DMS153 (cell line): ENCODE measurements at places on chromosomes 6 and 20.

- no peak for DNase-seq
Measured at GRCh38 chr6:31971279-31971992, 502 bp downstream of the DXO start.

- no peak for DNase-seq
Measured at GRCh38 chr20:29741594-29741893, 1515.9 kb upstream of the DEFB115 start.

DNA sequence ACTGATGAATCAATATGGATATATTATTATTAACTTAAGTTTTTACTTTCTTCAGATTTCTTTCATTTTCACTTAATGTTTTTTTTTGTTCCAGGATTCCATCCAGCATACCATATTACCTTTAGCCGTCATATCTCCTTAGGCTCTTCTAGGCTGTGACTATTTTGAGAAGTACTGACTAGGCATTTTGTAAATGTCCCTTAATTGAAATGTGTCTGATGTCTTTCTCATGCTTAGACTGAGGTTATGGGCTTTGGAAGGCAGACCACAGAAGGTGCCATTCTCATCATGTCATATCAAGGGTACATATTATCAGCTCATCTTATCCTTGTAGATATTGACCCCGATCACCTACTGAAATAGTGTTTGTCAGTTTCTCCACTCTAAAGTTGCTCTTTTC is 101.3 kb downstream of the FOXO3 start:
- DNase-seq: no peak

DNA sequence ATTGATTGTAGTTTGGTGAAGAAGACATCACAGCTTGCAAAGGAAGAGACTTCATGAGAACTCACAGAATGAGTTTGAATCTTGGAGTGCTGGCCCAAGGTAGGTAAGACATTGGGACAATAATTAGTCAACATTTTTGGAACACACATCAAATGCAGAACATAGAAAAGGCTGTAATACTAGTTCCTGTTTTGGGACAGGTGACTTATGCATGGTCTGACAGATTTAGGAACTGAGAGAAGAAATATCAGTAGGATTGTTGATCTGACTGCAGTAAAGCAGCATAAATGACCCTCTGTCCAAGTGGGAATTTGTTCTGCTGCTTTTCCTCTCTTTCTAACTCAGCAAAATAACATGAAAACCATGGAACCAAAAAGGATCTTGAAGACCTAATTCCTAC is 102.3 kb upstream of the MAP3K7 start:
- DNase-seq: no peak

DNA sequence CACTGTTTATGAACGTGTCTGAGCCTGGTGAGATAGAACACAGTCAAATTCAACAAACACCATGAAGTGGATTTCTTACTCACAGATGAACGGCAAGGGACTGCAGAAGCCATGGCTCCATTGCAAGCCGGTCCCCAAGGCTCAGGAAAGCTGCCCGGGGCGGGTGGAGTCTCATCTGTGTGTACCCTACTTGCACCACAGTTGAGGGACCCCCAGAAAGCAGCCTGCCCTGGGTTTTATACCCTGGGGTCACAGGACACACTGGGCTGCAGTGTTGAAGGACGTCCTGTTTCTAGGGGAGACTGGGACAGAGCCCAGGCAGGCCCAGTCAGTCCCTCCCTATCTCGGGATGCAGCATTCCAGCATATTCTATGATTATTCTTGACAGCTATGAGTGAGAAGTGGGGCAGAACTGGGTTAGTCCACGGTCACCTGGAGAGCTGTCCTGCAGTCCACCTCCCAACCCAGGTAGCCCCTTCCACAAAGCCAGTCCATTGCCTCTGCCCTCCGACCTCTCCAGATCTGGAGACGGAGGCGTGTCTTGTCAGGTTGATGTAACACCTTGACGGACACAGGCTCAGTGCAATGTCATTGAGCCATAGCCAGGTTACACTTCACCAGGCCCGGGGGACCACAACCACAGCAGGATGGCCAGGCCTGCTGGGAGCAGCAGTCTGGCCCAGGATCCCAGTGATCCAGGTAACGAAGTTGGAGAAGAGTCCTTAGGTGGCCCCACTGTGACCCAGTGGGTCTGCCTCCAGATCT is 35.5 kb downstream of the WRNIP1 start:
- DNase-seq: no peak

GRCh38 chr20:48164566-48165400 is 379.5 kb upstream of the SULF2 start:
- DNase-seq: no peak

DNA sequence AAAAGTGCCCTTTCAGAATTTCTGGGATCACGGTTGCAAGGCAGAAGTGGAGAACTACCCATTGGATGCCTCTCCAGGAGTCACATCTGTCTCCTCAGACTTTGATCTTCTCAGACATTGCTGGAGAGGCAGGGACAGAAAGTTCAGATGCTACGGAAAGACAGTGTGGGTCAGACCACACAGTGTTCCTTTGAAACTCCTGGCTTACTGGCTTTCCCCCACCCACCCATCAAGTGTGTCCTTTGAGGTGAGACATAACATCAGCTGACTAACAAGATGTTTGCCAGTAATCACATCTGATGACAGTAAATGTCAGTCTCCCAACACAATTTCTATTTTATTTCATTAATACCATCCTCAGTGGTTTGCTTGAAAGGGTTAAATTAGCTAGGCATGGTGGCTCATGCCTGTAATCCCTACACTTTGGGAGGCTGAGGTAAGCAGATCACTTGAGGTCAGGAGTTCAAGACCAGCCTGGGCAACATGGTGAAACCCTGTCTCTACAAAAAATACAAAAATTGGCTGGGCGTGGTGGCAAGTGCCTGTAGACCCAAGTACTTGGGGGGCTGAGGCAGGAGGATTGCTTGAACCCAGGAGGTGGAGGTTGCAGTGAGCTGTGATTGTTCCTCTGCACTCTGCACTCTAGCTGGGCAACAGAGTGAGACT is 67.2 kb upstream of the SNX9 start:
- no peak for DNase-seq

GRCh38 chr6:44138717-44139350 is 11.5 kb downstream of the TMEM63B start:
- DNase-seq: no peak

GRCh38 chr6:111033628-111034289 is 51.9 kb downstream of the RPF2 start:
- DNase-seq: no peak

DNA sequence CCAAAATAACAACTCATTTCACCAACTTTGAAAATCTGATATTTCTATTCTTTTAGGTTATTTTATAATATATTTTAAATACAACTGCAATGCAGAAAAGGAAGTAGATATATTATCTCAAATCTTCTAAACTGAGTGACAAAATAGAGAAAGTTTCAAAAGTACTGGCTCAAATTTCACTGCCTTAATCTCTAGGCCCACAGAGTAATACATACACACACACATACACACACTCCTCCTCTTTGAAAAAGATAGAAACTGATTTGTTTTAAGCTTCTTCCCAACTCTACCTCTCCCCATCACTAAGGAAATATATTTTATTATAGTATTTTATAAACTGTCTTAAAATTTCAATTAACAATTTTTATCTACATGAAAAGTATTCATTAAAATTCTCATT is 36.2 kb downstream of the ARHGAP18 start:
- DNase-seq: no peak

DNA sequence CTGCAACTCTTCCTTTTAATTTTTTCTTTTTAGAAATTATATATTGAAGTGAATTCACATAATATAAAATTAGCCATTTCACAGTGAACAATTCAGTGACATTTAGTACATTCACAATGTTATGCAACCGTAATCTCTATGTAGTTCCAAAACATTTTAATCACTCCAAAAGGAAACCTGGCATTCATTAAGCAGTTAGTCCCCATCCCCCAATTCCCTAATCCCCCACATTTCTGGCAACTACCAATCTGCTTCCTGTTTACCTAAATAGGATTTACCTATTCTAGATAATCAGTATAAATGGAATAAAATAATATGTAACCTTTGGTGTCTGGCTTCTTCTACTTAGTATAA is 8.5 kb upstream of the DDX27 start:
- no peak for DNase-seq

DNA sequence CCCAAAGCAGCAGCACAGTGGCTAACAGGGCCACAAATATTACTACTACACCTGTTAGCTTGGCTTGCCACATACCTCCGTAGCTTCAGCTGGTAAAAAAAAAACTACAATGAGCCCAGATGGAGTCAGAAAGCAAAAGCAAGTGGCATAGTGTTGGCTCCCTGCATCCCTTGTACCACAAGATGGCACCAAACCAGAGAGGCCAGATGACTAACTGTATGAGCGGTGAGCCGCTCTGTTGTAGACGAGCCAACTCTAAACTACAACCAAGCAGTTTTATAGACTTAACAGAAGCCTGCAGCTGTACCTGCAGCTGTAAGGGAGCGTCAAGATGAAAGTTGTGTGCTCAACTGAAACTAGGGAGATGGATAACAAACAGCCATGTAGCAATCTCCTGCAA is 84.5 kb upstream of the MCHR2 start:
- no peak for DNase-seq

- DNase-seq: no peak
Measured at GRCh38 chr20:47241345-47241781, 115.1 kb downstream of the ZMYND8 start.

- DNase-seq: no peak
Measured at GRCh38 chr6:64250126-64250525, 614.5 kb downstream of the PHF3 start.

DNA sequence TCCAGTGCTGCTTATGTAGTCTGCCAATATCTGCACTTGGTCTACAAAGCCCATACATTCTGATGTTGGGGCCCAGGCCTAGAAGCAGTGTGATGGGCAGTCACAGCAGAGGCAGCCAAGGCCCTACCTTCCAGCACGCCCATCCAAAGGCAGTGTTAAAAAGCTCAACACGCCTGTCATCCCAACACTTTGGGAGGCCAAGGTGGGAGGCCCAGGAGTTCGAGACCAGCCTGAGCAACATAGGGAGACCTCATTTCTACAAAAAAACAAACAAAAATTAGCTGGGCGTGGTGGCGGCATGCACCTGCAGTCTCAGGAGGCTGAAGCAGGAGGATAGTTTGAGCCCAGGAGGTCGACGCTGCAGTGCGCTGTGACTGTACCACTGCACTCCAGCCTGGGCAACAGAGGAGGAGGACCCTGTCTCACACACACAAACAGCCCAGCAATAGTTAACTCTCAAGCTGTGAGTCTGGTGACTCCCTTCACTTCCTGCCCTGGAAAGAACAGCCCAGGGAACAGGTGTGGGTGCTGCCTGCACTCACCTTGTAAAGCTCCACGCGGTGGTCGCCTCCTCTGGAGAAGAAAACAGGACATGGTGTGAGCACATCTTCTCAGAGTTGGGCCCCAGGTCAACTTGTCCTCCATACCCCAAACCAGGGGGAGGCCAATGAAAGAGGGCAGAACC is 68.8 kb downstream of the PYGB start:
- DNase-seq: no peak
